Left ventricle myocardium inferior (tissue), 1 donor: ENCODE measurements at places on chromosomes 4 and X.

GRCh38 chr4:90162566-90162965 is 35.4 kb downstream of the CCSER1 start:
- DNase-seq: no peak

- no peak for DNase-seq
Observed at GRCh38 chrX:111394569-111394968, 17.4 kb downstream of the DCX start.

GRCh38 chrX:12319003-12319519 is 180.8 kb downstream of the FRMPD4 start:
- DNase-seq: no peak

- DNase-seq: no peak
Observed at GRCh38 chr4:40998675-40999358, 215.5 kb downstream of the APBB2 start.

GRCh38 chr4:59637596-59637995 is 1562.5 kb upstream of the ADGRL3 start:
- no peak for DNase-seq

DNA sequence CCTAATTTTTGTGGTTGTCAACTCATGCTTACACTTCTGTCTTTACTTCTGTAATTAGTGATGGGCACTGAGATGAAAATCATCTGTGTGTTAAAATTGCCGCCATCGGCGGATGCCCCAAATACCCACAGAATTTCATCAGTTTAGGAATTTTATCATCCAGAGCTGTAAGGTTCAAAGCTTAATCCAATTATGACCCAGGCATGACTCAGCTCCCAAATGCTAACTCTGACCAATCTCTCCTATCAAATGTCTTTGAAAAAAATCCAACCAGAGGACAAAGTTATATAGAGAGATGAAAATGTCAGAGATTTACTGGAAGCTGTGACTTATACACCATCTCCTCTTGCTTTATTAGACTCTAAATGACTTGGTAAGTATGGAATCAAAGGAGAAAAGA is 1048.7 kb upstream of the PRKX start:
- DNase-seq: no peak

DNA sequence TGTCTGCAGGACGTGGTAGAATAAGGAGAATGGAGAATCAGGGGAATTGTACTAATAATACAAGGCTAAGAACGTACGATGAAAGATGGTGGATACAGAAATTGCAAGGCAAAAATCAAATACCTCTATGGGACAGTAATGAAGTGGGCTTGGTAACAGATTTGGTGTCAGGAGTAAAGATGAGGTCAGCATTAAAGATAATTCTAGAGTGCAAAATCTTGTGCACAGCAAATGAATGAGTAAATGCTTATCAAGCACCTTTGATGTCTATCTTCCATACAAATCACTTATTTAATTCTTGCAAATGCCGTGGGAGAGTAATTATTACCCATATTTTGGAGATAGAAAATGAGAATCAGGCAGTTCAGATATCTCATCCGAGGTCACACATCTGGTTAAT is 70.9 kb downstream of the DDX60 start:
- DNase-seq: no peak

- DNase-seq: no peak
Observed at GRCh38 chrX:110218591-110218990, 99.3 kb downstream of the AMMECR1 start.
